ENCODE measurements at places on chromosomes 13 and 19.

DNA sequence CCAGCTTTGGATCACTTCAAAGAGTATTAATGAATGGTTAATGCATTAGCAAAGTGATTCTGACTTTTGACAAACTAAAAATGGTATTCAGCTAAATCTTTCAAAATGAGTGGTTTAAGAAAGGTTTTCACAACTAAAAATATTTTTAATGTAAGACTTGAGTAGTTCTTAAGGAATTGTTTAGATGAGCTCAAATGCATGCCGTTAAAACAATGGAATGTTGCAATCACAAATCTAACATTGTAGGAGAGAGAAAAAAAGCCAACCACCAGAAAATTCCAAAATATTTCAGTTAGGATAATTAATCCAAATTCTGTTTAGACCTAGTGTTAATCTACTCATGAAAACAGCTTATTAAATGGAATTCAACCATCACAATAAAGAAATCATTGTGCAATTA is 1044.8 kb upstream of the SLC10A2 start:
- no peak for DNase-seq

GRCh38 chr13:94617389-94618000 is 15.8 kb downstream of the GPR180 start:
- DNase-seq: no peak

- DNase-seq: no peak
Measured at GRCh38 chr13:67101730-67102467, 128.2 kb downstream of the PCDH9 start.

DNA sequence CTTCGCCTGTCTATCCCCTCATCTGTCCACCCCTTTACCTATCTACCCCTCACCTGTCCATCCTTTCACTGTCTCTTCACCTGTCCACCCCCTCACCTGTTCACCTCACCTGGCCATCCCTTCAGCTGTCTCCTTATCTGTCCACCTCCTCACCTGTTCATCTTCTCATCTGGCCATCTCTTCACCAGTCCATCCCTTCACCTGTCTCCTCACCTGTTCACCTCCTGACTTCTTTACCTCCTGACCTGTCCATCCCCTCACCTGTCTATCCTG is 13.2 kb upstream of the KANK2 start:
- no peak for DNase-seq

DNA sequence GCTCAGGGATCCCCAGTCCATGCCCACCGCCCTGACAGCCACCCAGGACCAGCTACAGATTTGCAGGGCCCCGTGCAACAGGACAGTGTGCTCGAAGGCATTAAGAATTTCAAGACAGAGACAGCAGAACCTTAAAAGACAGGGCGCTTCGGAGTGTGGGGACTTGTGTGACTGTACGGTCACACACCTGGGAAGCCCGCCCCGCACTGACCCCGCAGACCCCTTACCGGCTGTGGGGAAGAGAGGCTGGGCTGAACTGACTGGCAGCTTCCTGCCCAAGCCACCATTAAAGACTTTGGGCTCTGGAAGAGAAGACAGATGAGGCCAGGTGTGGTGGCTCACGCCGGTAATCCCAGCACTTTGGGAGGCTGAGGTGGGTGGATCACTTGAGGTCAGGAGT is 14.4 kb downstream of the STAP2 start:
- DNase-seq: no peak

GRCh38 chr19:14440049-14440448 is 6.9 kb downstream of the PKN1 start:
- peak; percentile 60 for DNase-seq

DNA sequence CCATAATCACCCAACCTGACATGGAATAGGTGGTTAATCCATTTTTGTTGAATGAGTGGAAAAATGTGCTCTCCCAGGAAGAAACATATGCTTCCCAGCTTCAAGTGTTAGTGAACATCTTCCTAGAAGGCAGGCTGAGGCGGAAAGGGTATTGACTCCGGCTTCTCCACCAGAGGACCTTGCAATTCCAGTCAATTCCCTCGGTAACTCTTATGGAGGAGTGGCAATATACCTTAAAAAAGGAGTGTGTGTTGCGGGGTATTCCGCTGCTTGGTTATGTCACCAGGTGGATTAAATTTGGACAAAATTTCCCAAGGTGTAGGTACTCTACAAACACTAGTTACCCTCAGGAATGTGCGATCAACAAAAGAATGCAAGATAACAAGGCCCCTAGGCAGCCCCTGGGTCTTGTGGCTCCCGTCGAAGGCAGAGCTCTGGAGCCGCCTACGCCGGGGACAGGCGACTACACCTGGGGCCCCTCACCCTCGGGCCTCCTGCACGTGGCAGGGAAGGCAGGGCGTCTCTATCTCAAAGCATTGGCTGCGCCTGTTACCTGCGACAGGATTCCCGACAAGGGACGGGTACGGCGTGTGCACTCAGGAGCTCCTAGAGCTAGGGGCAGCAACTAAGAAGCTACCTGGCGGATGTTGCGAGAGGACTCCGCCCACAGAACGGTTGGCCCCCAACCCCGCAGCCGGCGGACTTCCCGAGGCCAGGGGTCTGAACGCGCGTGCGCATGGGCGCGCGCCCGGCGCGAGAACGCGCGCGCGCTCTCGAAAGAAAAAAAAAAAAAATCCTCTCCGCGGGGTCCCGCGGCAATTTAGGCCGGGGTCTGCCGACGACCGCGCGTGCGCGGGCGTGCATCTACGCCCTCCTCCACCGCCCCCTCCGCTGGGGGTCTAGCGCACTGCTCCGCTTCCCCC is at the start of gene WDR87:
WDR87 (minus strand) TSS at position 649 of the 923 bp plus-strand sequence. CDS start 8,355 bp downstream, outside the sequence.
- no peak for DNase-seq

DNA sequence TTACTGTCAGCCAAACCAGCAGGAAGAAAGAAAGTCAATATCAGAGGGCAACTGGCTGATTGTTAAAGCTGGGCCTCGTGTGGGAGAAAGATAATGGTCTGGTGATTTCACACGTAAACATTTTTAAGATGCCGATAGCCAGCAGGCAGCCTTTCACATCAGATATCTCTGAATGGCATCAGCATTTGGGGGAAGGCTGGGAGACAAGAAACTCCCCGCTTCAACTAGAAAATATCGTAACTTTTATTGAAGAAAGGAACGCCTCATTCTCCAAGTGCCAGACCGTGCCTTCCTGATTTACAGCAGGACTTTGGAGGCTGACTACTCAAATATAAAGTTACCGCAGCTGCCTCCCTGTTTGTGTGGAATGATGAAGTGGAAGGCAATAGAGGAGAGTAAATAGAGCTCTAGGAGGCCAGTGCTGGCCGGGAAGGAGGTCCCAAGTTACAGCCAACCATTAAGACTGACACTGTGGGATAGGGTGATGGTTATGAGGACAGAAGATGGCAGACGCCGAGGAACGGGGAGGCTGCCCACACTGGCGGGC is 284.3 kb upstream of the MAB21L1 start:
- DNase-seq: no peak

DNA sequence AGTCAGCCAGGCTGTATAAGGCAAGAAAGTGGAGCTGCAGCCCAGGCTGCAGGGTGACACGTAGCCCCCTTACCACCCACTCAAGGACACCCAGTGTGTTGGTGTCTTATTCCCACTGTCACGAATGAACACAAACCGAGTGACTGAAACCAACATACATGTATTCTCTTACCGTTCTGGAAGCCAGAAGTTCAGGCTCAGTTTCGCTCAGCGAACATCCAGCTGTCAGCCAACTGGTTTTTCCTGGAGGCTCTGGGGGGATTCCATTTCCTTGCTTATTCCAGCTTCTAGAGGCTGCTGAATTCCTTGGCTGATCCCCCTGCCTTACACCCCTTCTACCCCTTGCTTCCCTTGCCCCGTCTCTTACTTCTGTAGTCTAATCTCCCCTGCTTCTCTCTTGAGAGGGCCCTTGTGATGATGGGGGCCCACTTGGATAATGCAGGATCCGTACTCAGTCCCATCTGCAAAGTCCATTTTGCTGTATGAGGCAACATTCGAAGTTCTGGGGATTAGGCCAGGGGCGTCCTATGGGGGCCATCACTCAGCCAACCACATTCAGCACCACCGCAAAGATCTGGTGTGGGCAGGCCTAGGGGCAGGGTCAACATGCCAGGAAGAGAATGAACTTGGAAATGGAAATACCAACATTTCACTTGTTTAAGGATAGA is 47.3 kb upstream of the MTIF3 start:
- DNase-seq: no peak

GRCh38 chr13:76991432-76991795 is 467 bp upstream of the CLN5 start:
- peak; percentile 68 for DNase-seq

- DNase-seq: no peak
Measured at GRCh38 chr19:35451338-35452096, 3.5 kb downstream of the FFAR2 start.

Data from stimulated activated CD8-positive, alpha-beta memory T cell treated with anti-CD3 and anti-CD28 coated beads, Interleukin-7, amount 100 ng/mL, for 4 hours (primary cell).